ENCODE measurements at places on chromosomes 3 and 15.

- DNase-seq, result no peak
These were observed 58.5 kb downstream of the PIK3R4 start for GRCh38 chr3:130688015-130688688.

GRCh38 chr3:150419076-150419868, 11.2 kb downstream of the TSC22D2 start:
- DNase-seq, result no peak

DNA sequence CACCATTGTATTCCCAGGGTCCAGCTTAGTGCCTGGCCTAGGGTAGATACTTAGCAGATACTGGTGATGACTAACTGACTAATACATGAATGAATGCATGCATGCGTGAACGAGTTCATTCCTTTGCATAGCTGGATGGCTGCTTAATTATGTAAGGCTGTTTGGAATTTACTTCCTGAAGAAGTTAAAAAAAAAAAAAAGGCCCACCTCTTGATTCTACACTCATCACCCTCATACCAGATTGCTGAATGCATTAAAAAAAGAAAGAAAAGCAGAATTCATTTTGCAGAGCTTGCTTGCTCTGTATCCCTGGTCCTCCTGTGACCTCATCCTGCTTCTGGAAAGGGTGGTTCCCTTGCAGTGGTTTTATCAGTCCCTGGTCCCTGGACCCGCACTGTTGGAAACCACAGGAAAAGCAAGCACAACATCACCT, 277.6 kb upstream of the CFAP20DC start:
- no peak for DNase-seq

- no peak for DNase-seq
These were observed 39.0 kb downstream of the CYP19A1 start for GRCh38 chr15:51299187-51300015.

GRCh38 chr3:155418407-155418806, 124.9 kb upstream of the STRIT1 start:
- DNase-seq, result no peak

GRCh38 chr3:65778968-65779367, 259.8 kb downstream of the MAGI1 start:
- no peak for DNase-seq

GRCh38 chr3:14691239-14691638, 16.3 kb downstream of the C3orf20 start:
- no peak for DNase-seq

GRCh38 chr3:183044547-183045229, 54.6 kb downstream of the MCCC1 start:
- DNase-seq, result no peak

- DNase-seq, result no peak
These were observed 66.2 kb downstream of the KLF13 start for GRCh38 chr15:31392761-31393401.

- no peak for DNase-seq
These were observed 55.2 kb downstream of the RBPMS2 start for GRCh38 chr15:64720188-64720587.

- DNase-seq, result no peak
These were observed 3.5 kb upstream of the POPDC2 start for GRCh38 chr3:119663885-119664284.

GRCh38 chr3:18634461-18634860, 209.3 kb upstream of the SATB1 start:
- DNase-seq, result no peak

DNA sequence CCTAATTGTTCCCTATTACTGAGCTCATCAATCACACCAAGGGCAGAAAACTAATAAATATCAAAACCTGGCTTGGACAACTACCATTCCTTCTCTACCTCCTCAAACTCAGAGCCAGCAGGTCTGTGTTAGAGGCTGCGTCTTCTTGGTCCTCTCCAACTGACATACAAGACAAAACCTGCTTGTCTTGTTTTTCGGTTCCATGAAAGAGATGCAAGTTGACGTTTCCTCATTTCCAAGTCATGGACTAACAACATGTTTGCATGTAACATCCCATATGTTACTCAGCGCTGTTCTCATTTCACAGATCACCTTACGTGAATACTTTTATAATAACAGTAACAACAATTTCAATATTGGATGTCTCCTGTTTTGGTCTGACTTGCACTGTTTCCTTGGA, 110.9 kb downstream of the LMLN start:
- DNase-seq, result no peak

- no peak for DNase-seq
These were observed 65.9 kb downstream of the POLR2M start for GRCh38 chr15:57772223-57772957.

DNA sequence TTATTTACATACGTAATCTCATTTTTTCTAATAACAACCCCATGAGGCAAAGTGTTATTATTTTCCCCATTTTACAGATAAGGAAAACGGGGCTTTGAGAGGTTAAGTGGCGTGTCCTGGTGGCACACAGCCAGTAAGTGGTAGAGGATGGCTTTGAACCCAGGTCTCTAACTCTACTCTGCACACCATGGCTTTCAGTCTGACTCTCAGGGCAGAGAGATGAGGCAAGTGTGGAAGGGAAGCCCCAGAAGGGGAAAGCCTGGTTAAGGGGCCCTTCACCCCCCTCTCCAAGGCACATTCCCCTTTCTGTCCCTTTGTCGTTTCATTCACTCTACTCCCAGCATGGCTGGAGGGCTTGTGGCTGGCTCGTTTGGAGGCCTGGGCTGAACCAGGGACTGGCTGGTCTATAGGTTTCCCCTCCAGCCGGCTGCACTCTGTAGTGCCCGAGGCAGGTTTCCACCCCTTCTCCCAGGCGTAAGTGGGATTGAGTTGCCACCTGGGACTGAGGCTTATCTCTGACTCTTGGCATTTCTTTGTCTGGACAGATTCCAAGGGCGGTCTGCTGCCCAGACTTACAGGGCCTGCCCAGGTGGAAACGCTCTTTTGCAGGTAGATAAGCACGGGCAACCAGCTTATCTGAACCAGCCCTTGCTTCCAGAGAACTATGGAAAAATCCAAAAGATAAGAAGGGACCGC, 12.1 kb downstream of the SEMA4B start:
- DNase-seq, result no peak

GRCh38 chr3:30473374-30474051, 132.9 kb upstream of the TGFBR2 start:
- no peak for DNase-seq

- DNase-seq, result no peak
These were observed 5.4 kb downstream of the TMEM43 start for GRCh38 chr3:14130230-14130629.

DNA sequence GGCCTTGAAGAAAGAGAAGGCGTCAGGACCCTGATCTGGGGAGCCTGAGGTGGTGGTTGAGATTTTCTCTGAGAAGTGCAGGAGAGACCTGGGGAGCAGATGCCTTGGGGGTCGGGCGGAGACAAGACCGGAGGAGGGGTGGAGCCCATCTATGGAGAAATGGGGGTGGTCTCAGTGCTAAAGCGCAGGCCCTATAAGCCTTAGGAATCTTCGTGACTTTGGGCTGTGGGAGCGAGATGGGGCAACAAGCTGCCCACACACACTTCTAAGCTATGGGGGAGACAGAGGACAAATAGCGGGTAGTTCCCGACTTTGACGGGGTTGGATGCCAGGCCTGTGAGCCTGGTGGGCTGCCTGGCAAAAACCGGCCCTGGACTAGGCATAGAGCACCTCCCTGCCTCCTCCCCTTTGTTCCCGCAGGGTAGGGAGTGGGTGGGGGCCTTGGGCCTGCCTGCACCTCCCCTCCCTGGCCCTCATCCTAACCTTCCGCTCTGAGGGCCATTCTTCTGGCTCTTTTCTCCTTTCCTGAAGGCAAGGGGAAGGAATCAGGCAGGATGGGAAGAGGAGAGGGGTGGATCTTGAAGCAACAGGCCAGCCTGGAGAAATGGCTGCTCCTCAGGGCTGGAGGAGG, 880 bp downstream of the NISCH start:
- DNase-seq, result no peak

GRCh38 chr3:134395103-134395502, 20.9 kb upstream of the AMOTL2 start:
- no peak for DNase-seq

- DNase-seq, result peak; percentile 57
These were observed 539 bp upstream of the PLCL2 start for GRCh38 chr3:16884084-16884747.

GRCh38 chr3:2023959-2024358, 74.7 kb upstream of the CNTN4 start:
- DNase-seq, result no peak

DNA sequence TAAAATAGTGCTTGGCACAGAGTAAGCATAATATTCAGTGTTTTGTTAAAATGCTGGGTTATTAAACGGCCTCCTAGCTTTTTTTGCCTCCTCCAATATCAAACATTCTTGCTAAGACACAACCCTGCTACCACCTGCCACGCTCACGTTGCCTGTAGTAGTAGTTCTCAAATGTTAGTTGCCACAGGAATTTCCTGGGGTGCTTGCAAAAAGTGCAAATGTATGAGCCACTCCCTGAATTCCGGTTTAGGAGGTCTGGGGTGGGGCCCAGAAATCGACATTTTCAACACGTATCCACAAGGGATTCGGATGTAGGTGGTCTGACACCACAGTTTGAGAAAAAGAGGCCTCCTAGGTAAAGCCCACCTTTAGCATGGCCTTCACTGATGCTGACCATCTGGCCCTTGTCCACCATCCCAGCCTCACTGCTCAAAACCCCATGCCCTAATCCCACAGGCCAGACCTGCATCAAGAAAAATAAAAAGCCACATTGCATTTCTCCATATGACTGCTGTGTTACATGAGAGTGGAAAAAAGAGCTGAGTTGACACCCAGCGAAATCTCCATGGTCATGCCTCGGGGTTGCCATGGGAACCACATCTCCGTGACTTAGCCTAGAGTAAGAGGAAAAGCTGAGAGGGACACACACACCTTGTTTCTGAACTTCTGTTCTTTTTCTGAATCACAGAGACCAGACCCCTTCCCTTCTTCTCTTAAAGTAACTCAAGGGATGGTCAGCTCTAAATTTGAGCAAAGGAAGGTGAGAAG, 116.4 kb upstream of the HES1 start:
- DNase-seq, result no peak

- no peak for DNase-seq
These were observed 66.0 kb downstream of the VPS13C start for GRCh38 chr15:61994216-61994615.

DNA sequence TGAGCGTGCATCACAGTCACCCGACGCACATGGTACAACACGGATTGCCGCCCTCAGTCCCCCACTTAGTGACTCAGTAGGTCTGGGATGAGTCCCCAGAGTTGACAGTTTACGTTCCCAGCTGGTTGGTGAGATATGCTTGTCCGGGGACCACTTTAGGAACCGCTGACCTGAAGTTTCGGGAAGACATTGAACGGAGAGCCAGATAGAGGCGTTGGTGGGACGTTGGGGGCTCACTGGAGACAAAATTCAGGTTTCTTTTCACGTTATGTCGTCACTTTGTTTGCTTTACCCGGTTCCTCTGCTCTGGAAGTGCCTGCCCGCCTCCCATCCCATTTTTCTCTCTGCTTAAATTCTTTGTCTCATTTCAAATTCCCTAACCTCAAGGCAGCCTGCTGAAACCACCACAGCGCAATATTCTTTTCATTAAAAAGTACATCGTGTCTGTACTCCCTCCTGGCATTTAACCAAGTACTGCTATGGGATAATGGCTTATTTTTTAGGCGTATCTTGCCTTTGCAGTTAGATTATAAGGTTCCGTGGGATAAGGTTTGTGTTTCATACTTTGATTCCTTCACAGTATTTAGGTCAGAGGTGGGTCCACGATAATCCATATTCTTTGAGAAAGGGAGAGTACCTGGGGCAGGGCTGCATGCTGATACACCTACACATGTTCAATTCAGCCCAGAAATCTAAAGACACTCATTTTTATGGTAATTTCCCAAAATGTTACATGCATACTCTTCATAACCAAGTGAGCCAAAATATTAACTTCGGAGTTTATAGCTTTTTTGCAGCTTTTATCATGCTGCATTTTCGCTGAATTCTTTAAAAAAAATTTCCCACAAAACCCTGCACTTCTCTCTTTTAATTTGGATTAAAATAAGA, 921 bp downstream of the LMLN start:
- no peak for DNase-seq
